ENCODE measurements at places on chromosomes 11 and 22. TPM values are rescaled to one million over a fixed set of nuclear protein-coding genes. Genes with fewer than 3 reads are reported as not detected.

DNA sequence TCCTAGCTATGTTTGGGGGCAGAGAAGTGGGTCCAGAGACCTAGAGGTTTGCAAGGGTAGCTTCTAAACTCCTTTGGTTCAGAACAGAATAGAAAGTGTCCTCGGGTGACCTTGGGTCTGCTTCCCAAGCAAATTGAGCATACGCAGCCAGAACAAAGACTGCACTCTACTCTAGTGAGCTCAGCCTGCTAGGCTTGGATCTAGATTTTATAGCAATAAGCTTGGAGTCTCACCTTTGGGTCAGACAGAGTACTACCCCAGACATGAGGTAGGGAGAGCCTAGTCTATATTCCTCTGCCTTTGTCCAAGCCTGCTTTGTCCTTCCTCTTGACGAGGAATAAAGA lies 52.6 kb upstream of the ELF5 start:
- no peak for DNase-seq

DNA sequence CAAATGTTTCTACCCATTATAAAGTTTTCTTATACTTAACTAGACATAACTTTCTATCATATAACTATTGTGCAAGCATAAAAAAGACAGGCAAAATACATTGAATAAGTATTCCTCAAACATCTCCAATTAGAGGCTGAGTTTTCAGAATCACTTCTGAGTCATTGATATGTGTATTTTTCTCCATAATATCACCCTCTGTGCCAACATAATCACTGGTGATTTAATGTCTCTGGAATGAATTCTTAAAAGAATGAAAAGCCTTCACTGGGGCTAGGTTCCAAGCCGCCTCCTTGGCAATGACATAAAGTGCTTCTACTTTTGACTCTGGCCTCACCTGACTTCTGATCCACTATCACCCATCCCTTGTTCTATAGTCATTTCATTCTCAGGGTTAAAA lies 197.0 kb upstream of the E2F8 start:
- peak; percentile 71 for DNase-seq

DNA sequence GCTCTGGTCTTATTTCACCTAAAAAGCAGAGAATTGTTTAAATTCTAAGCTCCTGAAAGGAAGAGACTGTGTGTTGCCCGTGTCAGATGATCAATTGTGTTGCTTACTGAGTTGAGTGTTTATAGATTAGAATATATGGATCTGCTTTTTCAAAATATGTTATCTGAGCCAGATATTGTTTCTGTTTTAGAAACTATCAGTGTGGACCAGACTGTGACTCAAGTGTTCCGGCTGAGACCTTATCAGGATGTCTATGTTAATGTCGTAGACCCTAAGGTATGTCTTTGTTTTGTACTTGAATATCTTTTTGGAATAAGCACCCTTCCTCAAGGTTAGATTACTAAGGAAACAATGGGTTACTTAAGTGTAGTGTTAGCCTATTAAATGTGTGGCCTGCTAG lies 11.0 kb downstream of the DEPDC5 start:
- DNase-seq: no peak

DNA sequence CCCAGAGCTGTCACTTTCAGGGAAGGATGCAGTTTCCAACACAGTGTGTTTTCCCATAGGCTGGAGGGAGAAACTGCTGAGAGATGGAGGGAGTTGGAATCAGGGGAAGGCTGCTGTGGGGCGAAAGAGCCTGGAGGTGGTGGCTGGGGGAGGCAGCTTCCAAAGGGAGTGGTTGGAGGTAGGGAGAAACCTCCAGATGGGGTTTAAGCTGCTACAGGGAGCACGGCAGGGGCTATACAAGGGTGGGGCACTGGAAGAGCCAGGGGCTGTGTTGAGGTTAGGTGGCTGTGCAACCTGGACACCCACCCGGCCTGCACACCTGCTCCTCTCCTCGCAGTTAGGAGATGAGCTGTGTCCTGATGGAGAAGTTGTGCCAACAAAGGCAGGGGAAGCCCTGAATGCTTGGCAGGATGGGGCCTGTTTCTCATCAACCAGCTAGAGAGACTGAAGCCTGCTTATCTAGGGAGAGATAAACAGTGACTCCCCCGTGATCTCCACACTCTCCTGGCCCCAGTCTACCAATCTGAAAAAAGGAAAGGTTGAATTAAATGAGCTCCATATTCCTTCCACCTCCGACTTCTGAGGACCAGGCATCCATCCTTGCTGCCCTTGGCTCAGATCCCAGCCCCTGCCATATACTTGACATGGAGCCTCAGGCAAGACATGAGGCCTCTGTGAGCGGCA lies 3.6 kb upstream of the SLCO2B1 start:
- no peak for DNase-seq

GRCh38 chr11:57269571-57270021 lies 32.5 kb upstream of the APLNR start:
- no peak for DNase-seq

DNA sequence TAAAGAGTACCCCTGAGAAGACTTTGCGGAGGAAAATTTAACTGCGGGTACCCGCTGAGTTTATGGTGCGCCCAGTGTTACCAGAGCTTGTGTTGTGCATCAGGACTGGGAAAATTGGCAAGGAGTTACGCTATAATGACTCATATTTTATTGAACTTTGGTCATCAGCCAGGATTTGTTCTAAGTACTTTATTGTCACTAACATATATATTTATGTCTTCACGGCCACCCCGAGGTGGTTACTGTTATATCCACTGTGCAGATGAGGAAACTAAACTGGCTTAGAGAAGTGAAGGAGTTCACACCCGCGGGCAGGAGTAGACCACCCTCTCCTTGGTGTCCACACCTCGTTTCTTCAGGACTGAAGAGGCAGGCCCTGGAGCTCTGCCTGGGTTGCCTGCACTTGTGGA lies 667 bp downstream of the ACCS start:
- peak; percentile 73 for DNase-seq

DNA sequence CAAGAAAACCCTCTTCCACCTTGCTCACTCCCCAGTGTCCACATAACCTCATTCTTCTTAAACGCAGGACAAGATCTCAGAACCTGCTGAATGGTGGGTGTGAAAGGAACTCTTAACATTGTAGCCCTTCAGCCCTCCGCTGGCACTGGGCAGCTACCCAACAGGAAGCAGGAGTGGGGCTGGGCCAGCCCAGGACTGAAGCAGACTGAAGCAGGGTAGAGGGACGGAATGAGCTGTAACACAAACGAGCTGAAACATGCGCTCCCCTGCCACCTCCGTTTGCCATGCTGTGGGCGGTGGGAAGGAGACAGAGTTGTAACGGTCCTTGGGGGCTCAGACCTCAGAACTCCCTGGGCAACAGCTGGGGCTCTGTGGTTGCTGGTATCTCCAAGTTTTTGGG lies 23.6 kb downstream of the NPAT start:
- DNase-seq: peak; percentile 75

- DNase-seq: no peak
These were observed at the start of gene TRPM5 for GRCh38 chr11:2443881-2444820. TSS of gene TRPM5 (minus strand) at chr11:2444514. CDS start at chr11:2423036, 21,478 bp downstream.

DNA sequence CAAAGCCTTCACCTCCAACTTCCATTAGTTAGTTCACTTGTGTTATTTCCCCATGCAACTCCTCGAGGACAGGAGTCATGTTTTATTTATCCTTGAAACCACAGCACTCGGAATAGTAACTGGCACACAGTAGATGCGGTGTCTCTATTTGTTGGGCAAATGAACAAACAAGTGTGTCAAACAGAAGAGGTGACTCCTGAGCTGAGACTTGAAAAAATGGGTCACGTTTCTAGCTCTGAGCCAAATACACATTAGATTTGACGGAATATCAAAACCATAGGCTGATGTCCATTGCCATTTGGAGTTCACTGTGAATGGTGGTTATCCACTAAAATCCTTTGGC lies 68.9 kb downstream of the C11orf91 start:
- no peak for DNase-seq

DNA sequence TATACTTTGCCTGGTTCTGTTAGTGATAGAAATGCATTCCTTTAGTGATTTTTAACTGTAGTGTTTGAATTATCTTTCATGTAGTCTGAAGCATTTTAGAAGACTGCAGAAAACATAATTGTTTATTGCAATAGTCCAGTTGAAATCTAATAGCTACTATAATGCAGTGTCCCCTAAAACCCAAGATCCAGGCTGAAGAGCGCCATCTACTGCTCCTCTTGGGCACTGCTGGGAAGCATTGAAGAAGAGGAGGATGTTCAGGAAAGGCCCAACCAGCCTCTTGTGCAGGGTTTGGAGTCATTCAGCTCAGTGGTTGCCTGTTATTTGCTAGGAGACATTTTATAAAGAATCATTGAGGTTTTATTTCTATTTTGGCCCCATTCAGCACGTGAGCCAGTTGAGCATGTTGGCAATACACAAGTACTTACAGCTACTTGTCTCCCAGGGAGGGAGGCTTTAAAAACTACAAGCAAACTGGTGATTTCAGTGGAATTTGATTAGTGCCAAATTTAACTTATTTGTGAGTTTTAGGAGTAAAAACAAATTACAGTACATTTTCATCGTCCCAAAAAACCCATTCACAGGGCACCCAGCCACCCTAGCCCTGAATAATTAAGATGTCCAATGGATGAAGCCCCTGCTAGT lies 74.9 kb upstream of the HORMAD2 start:
- DNase-seq: peak; percentile 57

GRCh38 chr11:69489746-69490365 lies 8.4 kb downstream of the LINC01488 start:
- DNase-seq: no peak

DNA sequence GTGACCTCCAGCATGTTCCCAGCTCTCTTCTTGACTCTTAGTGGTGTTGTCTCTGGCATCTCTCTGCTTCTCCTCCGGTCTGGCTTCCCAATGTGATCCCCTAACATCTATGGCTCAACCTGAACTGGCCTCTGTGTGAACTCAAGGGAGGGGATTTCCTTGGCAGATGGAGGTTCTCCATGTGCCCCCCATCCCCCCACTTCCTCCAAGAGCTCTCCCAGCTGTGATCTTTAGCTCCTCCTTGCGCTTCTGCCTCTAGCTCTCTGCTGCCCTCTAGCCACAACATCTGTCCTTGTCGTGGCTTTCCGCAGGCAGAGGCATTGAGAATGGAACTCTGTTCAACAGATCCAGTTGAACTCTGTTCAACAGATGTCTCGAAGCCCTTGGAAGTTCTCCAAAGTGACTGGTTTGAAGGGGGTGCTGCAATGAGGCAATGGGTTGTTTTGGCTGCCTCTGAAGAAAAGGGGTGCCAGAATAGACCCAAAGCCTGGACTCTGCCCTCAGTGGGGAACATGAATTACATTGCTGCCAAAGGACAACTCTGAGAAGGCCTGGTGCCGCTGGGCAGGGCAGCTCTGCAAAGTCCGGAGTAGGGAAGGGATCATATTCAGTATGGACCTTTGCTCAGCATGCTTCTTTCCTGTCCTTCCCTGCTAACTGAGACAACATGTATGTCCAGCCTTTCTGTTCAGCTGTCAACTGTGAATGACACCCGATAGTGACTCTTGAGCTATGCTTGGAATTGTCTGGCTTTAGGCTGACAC lies 61.9 kb downstream of the ADM start:
- DNase-seq: peak; percentile 93

DNA sequence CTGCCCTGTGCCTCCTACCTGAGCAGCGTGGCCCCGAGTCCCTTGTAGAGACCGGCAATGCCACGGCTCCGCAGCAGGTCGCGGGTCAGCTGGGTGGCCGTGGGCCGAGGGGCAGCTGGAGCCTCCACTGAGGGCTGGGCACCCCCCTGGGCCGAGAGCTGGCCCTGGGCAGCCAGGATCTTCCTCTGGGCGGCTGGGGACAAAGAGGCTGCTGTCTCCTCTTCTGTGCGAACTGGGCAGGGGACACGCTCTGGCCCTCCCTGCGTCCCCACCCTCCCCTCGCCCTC lies 2.6 kb upstream of the CEND1 start:
- DNase-seq: no peak

- DNase-seq: peak; percentile 27
These were observed 213.1 kb downstream of the INSC start for GRCh38 chr11:15327786-15328231.

DNA sequence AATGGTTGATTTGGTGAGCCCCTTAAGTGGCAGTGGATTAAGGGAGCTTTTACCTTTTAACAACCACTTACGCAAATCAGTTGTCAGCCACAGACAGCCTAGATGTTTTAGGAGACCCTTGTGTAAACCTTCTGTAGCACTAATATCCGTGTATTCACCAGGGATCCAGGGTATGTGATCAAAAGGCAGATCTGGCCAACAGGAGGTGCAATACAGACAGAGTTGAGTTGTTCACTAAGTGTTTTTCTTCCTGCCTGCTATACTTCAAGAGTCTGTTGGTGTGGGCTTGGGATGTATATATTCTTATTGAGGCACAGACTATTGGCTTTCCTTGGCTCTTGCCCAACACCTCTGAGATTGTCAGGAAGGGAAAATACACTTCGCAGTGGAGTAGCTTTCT lies 175.1 kb downstream of the FAT3 start:
- DNase-seq: no peak

DNA sequence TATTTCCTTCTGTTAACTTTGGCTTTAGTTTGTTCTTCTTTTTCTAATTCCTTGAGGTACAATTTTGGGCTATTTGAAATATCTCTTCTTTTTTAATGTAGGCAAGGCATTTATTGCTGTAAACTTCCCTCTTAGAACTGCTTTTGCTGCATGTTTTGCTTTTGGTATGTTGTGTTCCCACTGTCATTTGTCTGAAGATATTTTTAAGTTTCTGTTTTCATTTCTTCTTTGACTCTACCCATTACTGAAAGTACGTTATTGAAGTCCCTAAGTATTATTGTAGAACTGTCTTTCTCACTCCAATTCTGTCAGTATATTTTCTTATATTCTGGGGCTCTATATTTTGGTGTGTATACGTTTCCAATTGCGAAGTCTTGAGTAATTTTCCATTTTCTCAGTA lies 77.9 kb downstream of the KCNQ1OT1 start:
- DNase-seq: no peak

DNA sequence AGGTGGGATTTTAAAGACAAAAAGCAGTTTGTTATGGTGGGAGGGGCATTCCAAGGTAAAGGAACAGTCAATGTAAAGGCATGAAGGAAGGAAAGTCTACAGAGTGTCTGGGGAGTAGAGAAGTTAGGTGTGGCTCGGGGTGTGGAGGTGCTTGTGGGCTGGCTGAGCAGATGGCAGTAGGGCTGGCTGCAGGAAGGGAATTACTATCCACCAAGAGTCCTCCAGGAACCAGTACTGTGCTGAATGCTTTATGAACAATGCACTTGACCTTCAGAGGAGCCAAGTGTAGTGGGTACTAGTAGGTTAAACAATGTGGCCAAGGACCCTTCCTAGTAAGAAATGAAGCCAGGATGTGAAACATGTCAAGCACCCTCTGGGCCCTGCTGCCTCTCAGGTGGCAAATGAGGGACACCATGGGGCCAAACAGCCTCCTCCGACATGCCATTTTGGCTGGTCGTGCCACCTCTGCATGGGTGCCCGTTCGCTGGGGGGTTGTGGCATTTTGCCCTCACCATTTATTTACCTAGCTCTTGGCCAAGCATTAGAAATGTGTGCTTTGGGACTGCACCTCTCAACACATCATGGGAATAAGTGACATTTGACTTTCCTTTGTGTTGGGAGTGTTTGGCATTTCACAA lies 123.6 kb upstream of the TENM4 start:
- DNase-seq: no peak

DNA sequence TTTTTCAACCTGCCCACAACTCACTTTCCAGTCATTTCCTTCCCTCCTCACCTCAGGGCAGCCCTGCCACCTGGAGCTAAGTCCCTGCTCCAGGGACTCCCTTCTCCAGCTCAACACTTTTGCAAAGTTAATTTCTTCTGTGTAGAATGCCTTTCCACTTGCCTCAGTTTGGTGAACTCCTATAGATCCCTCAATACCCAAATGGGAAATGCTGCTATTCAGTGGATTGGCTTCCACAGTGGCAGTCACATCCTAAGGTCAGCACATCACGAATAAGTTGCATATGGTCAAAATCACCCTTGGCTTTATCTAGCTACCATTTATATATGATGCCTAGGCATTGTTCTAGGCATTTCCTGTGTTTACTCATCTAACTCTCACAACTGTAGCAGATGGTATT lies 23.6 kb downstream of the GDPD5 start:
- DNase-seq: no peak

Gene SYT9
- not detected for total RNA-seq

Gene CST6
- total RNA-seq: 0.78 TPM

Data from mammary epithelial cell (primary cell).